Activated CD8-positive, alpha-beta memory T cell treated with anti-CD3 and anti-CD28 coated beads, Interleukin-2, amount 10 ng/mL, durations not matched to agents 7 days and 5 days (primary cell): ENCODE measurements at places on chromosomes 1 and 21. TPM values are rescaled to one million over a fixed set of nuclear protein-coding genes. Genes with fewer than 3 reads are reported as not detected.

PKN2 gene
- total RNA-seq, result 25.8 TPM

ARMH1 gene
- total RNA-seq, result 17.2 TPM

FLG2 gene
- total RNA-seq, result not detected

DNA sequence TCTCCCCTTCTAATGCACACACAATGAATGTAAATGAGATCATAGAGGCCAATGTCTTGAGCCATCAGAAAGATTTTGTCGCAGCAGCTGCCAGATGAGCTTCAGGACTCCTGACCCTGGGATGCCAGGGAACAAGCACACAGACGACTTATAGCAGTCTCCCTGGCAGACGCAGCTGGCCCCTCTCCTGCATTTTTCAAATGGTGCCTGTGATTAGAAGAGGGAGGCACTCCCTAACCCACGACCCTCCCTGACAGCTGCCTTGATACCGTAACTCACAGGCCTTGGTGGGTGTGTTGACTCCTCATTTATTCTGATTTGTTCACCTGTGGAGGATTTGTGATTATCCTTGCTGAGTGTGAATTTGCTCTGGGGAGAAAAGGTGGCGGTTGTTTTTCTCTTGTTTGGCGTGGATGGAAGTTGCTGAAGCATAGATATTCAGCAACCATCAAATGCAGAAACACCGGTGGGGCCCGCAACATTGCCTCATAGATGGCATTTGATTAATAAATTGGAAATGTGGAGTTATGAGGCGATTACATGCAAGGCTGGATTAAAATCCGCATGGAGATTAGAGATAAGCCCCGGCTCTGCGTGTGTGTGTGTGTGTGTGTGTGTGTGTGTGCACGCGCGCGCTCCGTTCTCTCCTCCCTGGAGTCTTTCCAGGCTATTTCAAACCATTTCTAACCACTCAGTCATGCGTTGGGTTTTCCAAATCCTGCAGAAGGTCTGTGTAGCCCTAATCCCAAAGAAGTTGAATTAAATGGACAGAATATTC is 2.1 kb upstream of the RD3 start:
- H3K36me3 ChIP-seq, result no peaks in the 10 kb centered on the region
- H3K4me3 ChIP-seq, result no peak overlapping the region
- no peaks in the 10 kb centered on the region for H3K27me3 ChIP-seq
- peaks cover 6% of the 10 kb centered on the region for H3K4me1 ChIP-seq

GRCh38 chr1:234369784-234370183 is 3.5 kb upstream of the COA6 start:
- peaks cover 9% of the 10 kb centered on the region for H3K36me3 ChIP-seq
- no peaks in the 10 kb centered on the region for H3K27me3 ChIP-seq
- peak overlapping the region; percentile 17 for H3K27ac ChIP-seq
- no peak for DNase-seq

DNA sequence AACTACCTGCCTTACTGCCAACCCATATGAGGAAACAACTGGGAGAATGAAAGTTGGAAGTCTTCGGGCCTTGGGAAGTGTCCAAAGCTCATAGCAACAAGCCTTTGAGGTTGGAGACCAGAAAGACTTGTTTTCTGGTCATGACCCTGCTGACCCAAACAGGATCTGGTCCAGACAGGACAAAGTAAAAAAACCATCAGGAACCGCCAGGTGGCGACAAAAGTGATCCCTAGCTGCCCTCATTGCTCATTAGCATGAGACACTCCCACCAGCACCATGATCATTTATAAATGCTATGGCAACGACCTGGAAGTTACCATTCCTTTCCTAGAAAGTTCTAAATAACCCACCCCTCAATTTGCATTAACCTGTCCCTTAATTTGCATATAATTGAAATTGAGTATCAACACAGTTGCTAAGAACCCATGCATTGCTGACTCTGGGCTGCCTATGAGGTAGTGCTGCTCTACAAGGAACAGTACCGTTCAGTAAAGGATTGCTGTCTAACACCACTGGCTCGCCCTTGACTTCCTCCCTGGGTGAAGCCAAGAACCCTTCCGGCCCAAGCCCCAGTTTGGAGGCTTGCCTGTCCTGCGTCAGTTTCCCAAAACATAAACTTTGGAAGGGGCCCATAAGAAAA is 89.0 kb downstream of the URB2 start:
- H3K27ac ChIP-seq, result no peak overlapping the region
- H3K36me3 ChIP-seq, result no peaks in the 10 kb centered on the region
- DNase-seq, result peak; percentile 67
- H3K27me3 ChIP-seq, result peaks cover 6% of the 10 kb centered on the region
